GM10248 (cell line): ENCODE measurements at places on chromosomes 4 and X.

DNA sequence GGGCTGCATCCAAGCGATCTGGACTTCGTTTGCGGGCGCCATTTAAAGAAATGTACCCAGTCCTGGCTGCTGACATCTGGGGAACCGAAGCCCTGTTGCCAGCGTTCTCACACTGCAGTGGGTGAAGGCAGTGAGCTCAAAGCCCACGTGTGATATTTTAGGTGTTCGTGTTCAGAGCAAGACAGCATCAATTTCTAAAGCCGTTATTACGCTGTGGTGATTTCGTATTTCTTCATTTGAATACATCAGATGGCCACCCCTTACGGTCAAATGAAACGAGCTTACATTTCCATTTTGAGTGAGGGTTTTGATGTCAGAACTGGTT lies 376 bp upstream of the C4orf36 start:
- DNase-seq: no peak

DNA sequence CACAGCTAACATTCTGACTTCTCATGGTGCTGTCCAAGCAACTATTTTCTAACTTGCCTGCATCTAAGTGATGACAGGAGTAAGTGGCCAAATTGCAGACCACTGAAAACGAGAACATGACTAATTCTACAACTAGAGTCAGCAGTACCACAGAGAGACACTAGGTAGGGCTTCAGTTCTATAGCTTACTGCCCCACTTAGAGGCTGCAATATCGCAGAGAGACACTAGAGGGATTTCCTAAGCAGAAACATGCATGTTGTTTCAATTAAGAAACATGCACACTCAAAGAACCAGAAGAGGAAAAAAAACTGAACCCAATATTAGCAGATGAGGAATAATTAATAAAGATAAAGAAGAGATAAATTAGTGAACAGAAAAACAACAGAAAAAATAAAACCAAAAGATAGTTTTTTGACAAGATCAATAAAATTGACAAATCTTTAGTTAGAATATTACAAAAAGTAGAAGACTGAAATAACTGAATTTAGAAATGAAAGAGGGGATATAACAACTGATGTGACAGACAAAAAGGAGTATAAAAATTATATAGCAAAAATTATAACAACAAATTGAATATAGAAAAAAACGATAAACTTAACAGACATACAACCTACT lies 100.8 kb downstream of the SPIN4 start:
- peak; percentile 24 for DNase-seq

GRCh38 chrX:154013614-154014360 lies 5.9 kb downstream of the IRAK1 start:
- peak; percentile 67 for DNase-seq

GRCh38 chr4:67750691-67751090 lies 3.5 kb downstream of the GNRHR start:
- DNase-seq: no peak

DNA sequence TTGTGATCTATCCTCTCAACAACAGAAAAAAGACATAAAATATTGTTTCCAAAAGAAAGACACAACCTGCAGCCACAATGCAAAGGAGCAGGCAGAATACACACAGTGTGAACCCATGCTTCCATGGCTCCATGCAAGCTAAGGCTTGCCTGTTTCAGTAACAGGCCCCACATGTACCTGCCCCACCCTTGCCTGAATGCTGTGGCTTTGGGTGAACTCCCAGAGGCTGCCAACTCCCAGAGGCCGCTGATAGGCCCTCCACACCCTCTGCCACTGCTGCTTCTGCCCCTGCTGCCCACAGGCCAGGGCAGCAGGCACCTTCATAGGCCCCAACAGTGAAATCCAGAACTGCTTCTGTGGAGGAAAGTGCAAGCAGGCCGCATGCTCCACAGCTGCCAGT lies 313.9 kb downstream of the CHIC1 start:
- DNase-seq: no peak

- DNase-seq: no peak
Observed at GRCh38 chr4:89737888-89738287, 99.1 kb downstream of the SNCA start.

DNA sequence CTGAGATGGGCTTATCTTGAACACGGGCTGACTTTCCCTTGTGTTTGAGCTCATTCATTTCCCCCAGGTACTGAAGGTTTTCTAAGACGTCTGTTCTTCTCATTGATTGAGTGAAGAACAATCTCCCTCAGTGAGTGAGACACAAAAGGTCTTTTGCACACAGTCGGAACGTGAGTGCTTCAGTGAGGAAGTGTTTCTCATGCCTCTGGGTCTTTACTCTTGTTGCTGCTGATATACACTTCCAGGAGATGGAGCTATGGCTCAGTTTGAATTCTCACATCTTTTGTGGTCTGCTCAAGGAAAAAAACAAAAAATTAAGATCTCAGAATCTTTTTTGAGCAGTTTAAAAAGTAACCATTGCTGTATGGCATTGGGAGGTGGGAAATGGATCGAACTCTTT lies 981.9 kb upstream of the TENM3 start:
- DNase-seq: no peak

DNA sequence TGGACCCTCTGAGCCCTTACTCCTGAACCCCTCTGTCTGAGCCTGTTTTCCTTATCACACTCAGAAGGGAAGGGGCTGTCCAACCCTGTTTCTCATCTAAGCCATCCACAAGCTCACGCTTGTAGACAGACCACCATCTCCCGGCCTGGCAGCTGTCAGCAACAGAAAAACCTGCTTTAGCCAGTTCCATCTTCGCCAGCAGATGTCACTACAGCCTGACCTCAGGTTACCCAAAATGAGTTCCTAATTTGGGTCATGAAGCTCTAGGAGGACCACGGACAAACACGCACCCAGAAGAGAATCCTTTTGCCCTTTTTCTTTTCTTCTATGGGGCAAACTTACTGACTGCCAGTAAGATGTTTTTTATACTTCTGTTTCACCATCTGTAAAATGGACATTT lies 445.4 kb downstream of the BCOR start:
- DNase-seq: peak; percentile 24

DNA sequence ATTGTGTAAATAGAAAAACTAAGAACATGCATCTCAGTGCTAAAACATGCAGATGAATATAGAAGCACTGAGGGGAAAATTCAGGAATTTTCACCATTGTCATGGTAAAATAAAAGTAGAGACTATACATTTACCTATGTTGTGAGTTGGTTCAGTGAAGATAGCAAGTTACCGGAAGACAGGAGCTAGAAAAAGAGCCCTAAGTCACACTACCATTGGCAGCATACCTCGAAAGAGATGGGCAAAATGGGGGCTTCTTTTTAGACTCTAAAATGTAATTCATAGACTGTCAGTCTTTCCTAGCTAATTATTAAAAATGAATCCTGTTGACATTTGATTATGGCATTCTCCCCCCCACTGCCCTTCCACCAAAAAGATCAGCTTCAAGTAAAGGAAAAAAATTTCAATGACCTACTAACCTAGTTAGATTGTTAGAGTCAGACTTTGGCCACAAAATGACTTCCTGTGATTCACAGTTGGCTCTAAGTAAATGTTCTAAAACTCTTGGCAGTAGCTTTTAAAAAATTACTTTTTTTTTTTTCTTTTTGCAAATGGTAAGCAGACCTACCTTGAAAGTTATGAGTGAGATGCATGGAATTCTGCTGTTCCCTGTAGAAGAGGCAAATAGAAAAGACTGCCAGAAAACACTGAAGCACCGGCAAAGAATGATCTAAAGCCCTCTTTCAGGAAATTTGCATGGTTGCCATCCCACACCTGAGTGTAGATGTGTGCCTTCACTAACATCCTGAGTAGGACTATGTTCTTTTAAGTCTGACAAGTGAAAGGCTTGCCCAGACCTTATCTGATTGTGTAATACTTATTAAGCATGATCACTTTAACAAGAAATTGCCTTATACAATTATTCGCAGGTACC lies 26.4 kb upstream of the ARSJ start:
- no peak for DNase-seq

DNA sequence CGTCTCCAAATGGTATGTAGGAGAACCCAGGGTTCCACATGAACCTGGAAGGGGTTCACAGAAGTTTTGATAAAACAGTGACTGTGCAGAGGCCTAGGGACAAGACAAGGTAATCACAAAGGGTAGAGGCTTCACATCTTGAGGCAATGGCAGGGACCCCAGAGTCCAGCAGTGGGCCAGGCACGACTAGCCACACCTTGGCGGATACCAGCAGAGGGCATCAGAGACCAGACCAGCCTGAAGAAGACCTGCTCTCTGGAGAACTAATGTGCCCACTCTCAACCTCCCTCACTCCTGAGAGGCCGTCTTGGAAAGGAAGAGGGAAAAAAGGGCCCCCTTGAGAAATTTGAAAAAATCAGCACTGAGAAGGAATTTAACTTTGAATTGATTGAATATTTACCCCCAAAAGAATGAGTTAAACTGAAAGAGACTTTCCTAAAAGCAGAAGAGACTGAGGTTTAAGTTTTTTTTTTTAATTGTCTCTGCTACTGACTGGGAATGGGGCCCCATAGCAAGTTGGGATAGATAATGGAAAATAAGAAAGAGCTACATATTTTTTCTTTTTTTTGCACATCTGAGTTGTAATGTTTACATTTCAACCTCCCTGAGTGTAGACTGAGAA lies 243.8 kb upstream of the JADE1 start:
- peak; percentile 41 for DNase-seq

DNA sequence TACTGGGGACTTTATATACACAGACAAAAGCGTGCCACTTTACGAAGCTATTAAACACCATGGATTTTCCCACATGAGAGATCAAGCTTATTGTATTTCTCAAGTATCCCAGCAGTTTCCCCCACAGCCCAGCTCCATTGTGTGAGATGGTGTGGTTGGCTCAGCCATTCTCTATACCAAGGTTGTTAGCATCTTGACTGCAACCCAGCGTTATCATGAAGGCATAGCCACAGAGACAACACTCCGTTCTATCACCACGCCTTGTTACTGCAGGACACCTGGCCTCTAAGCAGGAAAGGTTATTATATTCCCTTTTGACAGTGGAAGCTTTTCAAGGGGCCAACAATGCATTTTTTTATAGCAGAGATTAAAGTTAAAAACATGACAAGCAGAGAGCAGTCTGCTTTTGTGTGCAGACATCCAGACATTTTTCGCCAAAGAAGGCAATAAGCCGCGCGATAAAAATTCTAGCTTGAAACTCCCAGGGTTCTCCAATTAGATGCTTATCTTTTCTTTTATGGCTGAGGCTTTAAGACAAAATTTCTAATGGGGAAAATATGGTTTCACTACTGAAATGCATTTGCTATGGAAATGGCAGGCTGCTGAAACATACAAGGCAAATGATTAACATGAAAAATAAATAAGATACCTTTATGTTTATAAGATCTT lies 206.1 kb downstream of the MID1 start:
- DNase-seq: no peak

- no peak for DNase-seq
Observed at GRCh38 chrX:40449396-40449795, 131.4 kb upstream of the ATP6AP2 start.

- DNase-seq: no peak
Observed at GRCh38 chrX:143580266-143580665, 55.6 kb downstream of the SLITRK4 start.

- DNase-seq: no peak
Observed at GRCh38 chr4:126405369-126405982, 1090.7 kb downstream of the FAT4 start.

DNA sequence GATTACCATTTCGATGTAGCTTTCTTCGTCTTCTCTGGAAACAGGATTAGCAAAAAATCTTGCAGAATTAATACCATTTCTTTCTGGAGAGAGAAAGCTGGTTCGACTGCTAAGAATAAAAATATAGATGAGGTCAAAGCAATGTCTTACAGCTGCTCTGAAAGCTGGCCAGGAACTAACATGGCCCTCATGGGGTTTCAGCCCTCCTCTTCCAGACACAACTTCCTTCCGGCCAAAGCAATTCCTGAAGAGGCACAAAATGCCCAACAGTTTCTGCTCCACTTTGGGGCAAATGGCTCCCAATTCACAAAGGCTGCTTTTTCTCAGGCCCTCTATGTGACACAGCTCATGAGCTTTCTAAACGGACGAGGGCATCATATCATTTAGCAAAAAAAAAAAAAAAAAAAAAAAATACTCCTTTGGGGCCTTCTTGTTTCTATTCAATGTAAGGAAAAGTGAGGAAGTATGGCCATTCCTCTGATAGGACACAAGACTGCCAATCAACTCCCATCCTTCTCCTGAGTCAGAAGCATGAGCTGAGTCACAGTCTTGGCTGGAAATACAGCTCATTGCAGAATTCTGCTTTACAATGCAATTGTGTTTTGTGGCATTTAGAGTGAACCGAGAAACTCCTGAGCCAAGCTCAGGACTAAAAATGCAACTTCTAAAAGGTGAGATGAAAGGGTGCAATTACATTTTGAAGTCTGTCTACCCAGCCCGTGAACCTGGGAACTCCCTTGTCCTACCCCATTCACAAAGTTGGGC lies 42.7 kb upstream of the CTAG2 start:
- DNase-seq: no peak

- DNase-seq: no peak
Observed at GRCh38 chr4:86924811-86925210, 10.0 kb upstream of the AFF1 start.

- DNase-seq: peak; percentile 22
Observed at GRCh38 chr4:13615161-13615560, 12.4 kb downstream of the BOD1L1 start.

DNA sequence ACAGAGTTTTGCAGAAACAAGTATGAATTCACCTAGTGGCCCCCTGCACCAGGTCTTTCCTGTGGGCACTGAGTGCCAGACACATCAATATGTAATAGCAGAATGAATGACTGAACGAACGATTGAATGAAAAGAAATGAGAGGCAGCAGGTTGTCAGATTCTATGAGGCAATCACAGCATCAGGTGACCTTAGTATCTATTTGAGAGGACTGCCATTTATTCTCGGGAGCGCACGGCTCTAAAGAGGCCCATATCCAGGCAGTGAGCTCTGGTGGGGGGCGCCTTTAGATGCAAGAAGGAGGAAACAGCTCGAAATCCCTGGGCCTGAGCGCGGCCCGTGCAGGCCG lies 528 bp upstream of the SLC25A4 start:
- DNase-seq: no peak

DNA sequence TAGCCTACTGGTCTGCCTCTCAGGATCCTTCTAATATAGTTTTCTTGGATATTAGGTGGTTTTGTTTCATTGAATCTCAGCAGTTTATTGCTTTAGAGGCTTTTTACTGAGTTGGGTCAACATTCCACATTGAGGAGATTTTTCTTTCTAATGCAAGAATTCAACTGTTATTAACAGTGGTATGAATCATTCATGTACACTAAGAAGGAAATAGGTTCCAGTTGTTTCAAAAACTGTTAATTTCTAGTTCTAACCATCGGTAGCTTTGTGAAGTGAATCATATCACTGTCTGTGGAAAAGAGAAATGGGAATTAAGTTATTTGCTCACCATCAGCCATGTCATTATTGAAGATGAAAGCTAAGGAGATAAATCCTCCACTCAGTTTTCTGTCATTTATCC lies 331.5 kb downstream of the RPA4 start:
- DNase-seq: no peak
